Stimulated activated CD4-positive, alpha-beta T cell treated with anti-CD3 and anti-CD28 coated beads, Interleukin-4, amount 100 ng/mL, for 4 hours (primary cell): ENCODE measurements at places on chromosomes 12 and 14.

- peak; percentile 68 for DNase-seq
Observed at GRCh38 chr12:121038861-121039668, at the start of gene OASL. Gene OASL, minus strand, starts transcription at chr12:121039246. Its CDS starts 275 bp downstream, at chr12:121038971.

GRCh38 chr14:88264116-88264515 is 59.0 kb downstream of the KCNK10 start:
- DNase-seq = no peak

DNA sequence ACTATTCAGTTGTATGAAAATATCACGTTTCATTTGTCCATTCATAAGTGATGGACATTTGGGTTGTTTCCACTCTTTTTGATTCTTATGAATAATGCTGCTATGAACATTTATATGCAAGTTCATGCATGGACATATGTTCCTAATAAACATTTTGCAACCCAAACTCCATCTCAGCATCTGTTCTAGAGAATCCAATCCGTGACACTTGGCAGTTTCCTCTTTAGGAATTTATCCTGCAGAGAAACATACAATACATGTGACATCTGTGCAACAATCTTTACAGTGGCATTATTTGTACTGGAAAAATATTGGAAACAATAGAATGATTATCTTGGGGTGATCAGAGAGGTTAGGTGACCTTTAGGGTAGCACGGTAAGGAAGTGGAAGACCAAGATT is 290.8 kb upstream of the SRRM4 start:
- no peak for DNase-seq

DNA sequence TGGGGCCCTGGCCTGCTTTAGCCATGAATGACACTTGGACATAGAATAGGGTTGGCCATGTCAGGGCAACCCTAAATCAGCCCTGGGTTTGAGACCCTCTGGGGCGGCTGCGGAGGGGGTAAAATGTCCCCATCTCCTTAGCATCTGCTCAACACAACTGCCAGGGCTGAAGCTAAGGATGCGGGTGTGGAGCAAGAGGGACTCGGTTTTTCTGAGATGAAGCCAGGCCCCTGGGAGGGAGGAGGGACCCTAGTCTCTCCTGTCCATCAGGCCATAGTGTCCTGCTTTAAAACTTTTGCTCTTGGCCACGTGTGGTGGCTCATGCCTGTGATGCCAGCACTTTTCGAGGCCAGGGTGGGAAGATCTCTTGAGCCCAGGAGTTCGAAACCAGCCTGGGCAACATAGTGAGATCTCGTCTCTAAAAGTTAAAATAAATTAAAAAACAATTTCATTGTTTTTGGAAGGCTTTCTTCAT is 778 bp upstream of the C1R start:
- DNase-seq = no peak

DNA sequence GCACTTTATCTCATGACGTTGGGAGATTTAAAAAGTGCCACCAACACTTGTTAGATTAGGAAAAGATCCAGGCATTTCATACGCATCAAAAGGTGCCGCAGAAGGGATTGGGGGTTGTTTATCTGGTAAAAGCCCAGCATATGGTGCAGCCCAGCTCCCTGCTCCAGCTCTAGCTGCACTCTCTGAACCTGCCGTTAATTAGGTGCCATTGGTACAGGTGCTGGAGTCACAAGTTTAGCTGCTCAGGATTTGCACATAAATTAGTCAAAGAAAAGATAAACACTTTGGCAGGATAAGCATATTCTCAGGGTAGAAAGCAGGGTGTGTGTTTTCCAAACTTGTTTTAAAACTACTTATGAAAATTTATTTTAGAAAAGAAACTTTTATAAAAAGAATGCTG is 932.6 kb upstream of the TMEM132C start:
- DNase-seq = no peak

DNA sequence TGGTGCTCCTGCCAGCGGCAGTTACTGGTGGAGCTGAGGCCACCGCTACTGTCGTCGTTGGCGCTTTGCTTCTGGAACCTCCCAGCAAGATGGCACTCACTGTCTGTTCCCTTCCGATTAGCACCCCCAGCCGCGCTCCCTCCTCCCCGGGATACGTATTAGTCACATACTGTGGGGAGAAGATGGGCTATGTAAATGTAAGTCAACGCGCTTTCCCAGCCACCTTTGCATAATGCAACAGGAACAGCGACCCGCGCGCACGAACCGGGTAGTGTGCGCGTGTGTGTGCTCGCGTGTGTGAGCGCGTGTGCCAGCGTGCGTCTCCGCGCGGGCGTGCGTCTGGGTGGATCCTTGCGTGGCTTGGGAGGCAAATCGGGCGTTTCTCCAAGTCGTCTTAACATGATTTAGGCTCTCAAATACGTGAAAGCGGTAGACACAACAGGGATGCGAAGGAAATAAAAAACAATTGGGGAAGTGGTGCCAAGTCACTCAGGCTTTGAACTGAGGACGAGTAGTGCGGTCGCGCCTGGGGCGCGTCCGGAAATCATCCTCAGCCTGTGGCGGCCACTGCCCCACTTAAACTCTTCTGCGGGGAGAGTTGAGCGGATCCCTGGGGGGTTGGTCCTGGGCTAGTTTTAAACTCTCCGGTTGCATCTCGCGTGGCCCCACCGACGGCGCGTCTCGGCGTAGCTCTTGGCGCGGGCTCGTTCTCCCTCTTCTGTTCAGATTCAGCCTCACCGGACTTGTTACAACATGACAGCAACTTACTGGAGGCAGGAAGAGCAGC is 1.8 kb downstream of the FLRT2 start:
- DNase-seq = no peak

GRCh38 chr14:106347890-106348755 is 821.7 kb downstream of the TMEM121 start:
- DNase-seq = no peak

- DNase-seq = no peak
Observed at GRCh38 chr14:58878439-58879139, 240.8 kb downstream of the DACT1 start.

- DNase-seq = no peak
Observed at GRCh38 chr12:12408265-12408690, 51.4 kb downstream of the BORCS5 start.

DNA sequence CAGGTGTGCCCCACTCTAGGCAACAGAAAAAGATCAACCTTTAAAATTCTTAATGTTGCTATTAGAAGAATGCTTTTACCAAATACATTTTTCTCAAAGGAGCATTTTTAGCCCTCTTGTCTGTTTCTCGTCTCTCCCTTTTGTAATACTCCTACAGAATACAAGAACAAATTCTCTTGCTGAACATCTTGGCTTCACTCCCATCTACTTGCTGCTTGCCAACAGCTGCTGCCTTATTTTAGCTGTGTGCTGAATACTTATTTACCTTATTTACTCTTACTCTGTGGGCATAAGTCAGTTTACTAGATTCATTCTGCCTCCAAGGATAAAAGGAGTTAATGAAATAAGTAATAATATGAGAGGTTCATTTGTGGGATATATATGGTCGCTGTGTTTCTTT is 70.8 kb downstream of the POLR3B start:
- no peak for DNase-seq

GRCh38 chr14:56273155-56273554 is 154.9 kb downstream of the PELI2 start:
- no peak for DNase-seq

DNA sequence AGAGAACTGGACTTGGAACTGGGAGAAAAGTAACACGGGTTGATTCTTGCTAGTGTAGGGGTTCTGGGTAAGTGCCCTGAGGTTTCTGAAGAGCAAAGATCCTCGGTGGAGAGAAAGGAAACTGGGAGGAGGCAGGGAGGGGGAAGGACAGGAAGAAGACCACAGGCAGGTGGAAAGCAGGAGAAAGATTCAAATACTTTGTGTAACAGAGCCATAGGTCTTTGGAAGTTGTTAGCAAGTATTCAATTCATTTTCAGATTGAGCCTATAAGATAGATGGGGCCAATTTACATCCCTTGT is 1.3 kb downstream of the PNP start:
- DNase-seq = no peak

GRCh38 chr14:24870949-24871701 is 178.8 kb downstream of the STXBP6 start:
- no peak for DNase-seq

DNA sequence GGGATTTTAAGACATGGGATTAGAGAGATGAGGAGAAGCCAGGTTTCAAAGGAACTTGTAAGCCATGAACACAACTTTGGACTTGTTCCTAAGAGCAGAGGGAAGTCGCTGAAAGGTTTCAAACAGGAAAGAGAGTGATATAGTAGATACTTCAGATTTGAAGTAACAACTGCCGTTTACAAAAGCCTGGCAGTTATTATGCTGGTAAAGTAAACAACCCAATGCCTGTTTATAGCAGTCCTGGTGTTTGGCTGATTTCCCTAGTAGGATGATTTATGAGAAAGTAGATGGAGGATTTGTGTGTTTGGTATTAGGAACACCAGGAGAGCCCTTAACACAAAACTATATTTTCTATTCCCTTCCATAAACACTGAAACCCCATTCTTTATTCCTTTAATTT is 285.7 kb downstream of the RMST start:
- DNase-seq = no peak

DNA sequence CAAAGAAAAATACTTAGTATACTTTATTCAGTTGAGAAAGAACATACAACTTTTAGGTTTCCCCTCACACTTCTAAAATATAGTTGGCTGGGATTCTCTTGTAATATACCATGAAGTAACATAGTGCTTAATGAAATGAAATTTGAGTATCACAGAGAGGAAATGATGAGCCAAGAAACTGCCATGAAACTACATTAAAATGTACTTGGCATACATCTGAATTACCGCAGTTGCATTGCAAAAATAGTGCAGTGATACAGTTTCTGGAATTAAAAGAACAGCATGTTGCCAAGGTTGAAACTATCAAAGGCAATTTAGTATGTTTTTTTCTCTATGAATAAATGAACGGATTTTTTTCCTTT is 389.2 kb downstream of the TMEM117 start:
- DNase-seq = no peak

DNA sequence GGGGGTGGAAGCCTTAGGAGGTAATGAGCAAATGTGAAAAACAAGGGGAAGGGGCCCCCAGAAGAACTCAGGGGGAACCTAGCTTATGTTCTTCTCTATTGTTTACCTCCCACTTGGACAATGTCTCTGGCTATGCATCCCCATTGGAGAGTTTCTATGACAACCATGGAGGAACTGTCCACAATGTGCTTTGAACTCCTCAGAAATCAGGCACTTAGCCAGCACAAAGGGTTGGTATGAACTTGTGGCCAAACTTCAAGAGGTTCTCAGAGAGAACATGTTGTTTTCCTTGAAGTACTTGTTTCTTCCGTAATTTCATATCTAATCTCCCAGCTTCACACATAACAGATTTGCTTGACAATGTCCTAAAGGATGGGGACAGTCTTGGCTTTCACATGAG is 202.8 kb upstream of the PELI2 start:
- no peak for DNase-seq
